ENCODE measurements at places on chromosomes 4 and X.
A peak's percentile ranks its signal among the peaks of the same experiment; 100 is the strongest.

DNA sequence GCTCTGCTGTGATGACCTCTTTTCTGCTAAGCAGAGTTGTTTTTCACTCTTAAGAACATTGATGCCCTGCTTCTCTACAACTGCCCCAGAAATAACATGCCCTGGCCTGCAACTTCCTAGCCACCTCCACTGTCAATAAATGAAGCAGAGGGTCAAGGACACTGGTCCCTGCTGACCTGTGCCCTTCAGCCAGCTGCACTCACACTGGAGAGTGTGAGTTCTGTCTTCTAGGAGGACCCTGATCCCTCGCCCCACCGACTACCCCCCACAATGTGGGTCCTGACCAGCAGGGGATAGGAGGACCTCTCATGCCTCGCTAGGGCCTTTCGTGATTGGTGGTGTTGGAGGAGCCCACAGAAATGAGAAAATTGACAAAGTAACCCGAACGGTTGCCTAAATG is 408.1 kb upstream of the GALNT7 start:
- DNase-seq, result no peak

DNA sequence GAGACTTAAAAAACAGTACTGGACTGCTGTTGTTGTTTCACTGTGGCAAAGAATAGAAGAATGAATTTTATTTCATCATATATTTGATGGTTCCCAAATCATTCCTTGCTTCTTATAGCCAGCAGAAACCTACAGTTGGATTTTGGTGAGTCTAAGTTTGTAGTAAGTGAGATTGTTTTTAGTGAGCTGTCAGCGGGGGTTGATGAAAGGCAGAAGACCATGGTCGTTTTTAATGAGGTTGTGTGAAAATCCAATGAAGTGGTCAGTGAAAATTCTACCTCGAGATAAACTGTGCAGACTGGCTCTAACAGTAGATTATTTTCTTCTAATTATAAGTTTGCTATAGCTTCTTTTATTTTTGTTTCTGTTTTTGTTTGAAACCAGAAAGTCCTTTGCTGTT is 36.2 kb downstream of the ANAPC4 start:
- DNase-seq, result no peak

DNA sequence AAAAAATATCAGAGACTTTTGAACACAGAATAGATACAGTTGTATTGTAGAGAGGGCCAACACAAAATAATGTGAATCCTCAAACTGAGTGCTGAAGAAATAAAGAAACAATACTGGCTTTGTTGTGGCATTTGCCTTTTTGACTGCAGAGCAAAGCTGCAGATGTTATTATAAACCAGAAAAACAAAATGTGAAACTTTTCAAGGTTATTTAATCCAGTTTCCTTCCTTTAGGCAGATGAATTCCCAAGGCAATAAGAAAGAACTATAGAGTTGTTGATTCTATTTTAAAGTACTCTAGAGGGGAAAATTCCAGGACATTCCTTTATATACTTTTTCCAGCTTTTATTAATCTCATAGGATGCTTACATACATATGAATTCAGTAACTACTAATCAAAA is 186.8 kb downstream of the NDST4 start:
- DNase-seq, result no peak

DNA sequence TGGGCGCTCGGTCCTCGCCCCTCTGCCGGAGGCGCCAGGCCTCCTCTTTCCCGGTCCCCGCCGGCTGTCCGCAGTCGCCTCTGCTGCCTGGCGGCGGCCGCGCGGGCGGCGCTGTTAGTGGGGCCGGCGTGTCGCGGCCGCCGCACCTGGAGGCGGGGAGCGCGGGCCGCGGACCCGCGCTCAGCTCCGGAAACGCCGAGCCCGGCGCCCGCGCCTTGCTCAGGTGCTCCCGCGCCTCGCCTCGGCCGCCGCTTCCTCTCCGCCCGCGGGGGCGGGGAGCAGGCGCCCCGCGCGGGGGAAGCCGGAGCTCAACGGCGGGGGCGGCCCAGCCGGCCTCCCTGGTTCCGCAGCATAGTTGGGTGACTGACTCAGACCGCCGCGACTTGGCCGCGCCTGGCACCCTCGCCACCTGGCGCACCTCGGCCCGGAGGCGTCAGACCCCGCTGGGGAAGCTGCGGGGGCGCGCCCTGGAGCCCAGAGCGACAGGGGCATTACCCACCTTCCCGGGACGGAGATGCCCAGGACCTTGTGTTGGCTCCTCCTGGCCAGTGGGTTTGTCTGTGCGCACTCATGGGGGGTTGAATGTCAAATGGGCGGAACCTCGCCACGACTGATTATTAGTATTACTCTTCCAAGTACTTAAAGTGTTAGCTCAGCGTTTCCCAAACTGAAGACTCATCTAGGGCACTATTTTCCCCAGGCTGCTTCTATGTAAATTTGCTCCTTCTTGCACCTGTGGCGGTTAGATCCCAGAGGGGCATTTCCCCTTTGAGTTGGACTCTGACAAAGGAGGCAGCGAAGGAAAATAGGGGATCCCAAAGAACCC is at the start of gene ARAP2:
Gene ARAP2 (minus strand): TSS at position 258 of the 826 bp plus-strand sequence. CDS start 15,028 bp downstream, outside the sequence.
- DNase-seq, result peak; percentile 65

- DNase-seq, result no peak
Observed at GRCh38 chr4:15444879-15445547, 17.2 kb downstream of the C1QTNF7 start.

- no peak for DNase-seq
Observed at GRCh38 chr4:108885211-108885610, 122.4 kb upstream of the ETNPPL start.

DNA sequence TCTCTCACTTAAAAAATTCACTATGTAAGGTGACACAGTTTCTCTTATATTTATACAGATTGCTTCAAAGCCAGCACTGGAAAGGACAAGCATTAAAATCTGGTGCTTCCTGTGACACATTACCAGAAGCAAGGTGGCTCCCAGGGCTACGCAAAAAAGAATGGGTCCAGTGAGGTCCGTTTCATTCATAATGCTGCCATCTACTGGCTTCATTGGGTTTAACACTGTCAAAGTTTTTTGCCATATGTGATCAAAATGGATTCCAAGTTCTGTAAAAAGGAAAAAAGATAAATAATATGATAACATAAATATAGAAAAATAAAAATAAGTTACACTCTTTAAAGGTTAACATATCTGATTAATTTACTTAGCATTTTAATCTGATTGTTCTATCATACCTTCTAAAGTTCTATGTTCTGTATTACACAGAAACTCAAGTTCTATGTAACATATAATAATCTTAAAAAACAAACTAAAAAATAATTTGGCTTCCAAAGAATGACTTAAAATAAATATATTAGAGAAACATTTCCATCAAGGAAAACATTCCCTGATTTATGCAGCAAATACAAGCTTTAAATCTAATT is 22.1 kb downstream of the YIPF7 start:
- DNase-seq, result no peak

- no peak for DNase-seq
Observed at GRCh38 chr4:35500812-35501211, 743.5 kb downstream of the ARAP2 start.

GRCh38 chrX:50093625-50094024 is 107.2 kb downstream of the AKAP4 start:
- DNase-seq, result no peak

GRCh38 chr4:17170131-17170530 is 271.7 kb upstream of the LDB2 start:
- no peak for DNase-seq

DNA sequence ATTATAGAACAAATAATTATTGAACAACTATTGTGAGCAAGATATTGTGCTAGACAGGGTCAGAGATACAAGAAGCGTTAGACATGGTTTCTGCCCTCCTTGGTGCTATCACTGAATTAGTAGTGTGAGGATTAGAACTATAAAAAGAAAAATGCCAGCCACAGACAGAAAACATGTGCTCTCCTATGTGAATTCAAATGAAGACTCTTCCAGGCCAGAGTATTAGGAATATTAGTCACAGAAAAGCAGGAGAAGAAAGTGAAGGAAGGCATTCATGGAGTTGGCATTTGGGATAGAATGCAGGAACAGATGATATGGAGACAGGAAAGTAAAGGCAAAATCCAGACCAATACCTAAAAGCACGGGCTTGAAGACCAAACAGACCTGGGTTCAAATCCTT is 179.6 kb upstream of the TENM3 start:
- no peak for DNase-seq

- DNase-seq, result no peak
Observed at GRCh38 chr4:85391589-85392410, 83.2 kb upstream of the ARHGAP24 start.

- no peak for DNase-seq
Observed at GRCh38 chr4:164614999-164615398, 138.9 kb upstream of the SMIM31 start.

DNA sequence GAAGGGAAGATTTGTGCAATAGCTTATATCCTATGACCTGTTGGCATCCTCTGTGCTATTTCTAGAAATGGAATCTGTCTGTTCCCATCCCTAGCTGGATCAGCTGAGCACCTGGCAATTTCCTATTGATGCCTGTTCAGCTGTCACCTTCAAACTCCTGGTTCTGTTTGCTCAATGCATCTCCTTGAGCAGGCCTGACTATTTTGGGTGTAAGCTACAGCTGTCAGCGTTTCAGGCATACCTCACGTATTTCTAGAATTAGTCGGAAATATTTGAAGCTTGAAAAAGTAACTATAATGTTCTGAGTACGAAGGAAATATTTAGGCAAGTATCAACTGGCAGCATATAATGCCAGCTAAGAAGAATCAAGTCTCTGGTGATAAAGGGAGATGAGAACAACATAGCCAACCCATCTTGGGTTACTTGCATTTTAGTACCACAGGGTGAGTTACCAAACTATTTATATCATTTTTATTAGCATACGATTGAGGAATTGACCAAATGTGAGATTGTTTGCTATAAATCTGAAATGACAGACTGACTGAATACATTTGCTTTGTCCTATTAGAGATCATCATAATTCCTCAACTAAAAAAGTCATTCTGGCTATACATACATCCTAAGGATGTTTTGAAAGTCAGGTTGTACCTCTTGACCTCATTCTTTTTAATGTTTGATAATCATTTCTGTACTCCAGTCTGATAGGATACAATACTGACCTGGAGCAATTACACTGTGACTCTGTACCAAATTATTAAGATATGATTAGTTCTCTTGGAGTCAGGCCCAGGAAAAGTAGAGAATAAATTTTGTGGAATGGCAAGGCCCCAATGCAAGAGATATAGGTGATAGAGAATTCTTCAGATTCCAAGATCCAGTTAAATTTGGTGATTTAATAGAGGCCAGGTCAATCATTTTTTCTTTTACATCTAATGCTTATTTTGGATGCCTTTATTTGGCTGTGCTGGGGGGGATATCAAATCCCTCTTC is 36.4 kb upstream of the PLAC1 start:
- no peak for DNase-seq

- DNase-seq, result no peak
Observed at GRCh38 chr4:77481856-77482255, 123.8 kb upstream of the CXCL13 start.

- DNase-seq, result no peak
Observed at GRCh38 chrX:119094819-119095218, 22.0 kb downstream of the CT47C1 start.

DNA sequence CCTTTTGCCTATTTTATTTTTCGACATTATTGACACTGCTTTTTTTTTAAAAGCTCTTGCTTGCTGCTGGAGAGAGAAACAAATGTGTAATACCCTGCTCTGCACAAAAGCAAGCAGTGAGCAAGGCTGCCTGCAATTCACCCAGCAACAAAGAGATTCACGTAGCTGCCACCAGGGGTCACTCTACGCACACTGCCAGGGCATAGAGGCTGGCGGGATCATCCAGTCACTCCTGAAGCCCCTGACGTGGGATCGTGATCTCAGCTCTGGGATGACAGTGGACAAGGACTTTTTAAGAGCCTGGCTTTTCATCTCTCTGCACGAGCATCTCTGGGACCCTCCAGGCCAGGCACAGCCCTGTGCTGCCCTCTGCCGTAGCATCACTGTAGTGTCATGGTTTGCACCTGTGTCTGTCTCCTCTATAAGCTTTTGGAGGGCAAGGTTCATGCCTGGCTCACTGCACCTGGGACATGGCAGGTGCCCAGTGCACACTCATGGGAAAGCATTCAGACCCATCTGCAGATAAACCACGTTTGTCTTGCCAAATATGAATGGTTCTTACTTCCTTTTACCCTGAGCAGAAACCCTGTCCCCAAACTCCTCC is 19.8 kb downstream of the C4orf50 start:
- DNase-seq, result no peak

GRCh38 chr4:38859501-38859900 is 2.9 kb upstream of the TLR6 start:
- DNase-seq, result no peak

GRCh38 chr4:164412246-164412645 is 341.7 kb upstream of the SMIM31 start:
- no peak for DNase-seq

- DNase-seq, result no peak
Observed at GRCh38 chrX:44570522-44570921, 27.9 kb upstream of the FUNDC1 start.

- DNase-seq, result no peak
Observed at GRCh38 chr4:90220459-90220858, 93.3 kb downstream of the CCSER1 start.

GRCh38 chr4:27490315-27490714 is 629.7 kb downstream of the STIM2 start:
- DNase-seq, result no peak

DNA sequence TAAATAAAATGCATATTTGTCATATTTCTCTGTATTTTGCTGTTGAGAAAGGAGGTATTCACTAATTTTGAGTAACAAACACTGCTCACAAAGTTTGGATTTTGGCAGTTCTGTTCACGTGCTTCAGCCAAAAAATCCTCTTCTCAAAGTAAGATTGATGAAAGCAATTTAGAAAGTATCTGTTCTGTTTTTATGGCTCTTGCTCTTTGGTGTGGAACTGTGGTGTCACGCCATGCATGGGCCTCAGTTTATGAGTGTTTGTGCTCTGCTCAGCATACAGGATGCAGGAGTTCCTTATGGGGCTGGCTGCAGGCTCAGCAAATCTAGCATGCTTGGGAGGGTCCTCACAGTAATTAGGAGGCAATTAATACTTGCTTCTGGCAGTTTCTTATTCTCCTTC is 3.3 kb downstream of the HTT start:
- DNase-seq, result no peak

GRCh38 chr4:53019485-53020382 is 157.6 kb downstream of the RASL11B start:
- no peak for DNase-seq

DNA sequence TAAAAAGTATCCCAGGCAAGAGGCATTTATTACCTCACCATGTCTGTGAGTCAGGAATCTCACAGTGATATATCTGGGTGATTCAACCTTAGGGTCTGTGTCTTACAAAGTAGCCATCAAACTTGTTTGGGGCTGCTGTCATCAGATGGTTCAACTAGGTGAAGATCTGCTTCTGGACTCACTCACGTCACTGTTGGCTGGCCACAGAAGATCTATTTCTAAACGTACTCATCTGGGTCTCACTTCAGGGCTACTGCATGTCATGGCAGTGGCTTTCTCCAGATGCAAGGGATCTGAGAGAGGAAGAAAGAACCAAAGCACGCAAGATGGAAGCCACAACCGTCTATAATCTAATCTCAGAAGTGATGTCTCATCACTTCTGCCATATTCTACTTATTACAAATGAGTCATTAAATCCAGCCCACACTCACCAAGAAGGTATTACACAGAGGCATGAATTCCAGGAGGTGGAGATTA is 267.8 kb upstream of the ANKRD50 start:
- DNase-seq, result no peak

DNA sequence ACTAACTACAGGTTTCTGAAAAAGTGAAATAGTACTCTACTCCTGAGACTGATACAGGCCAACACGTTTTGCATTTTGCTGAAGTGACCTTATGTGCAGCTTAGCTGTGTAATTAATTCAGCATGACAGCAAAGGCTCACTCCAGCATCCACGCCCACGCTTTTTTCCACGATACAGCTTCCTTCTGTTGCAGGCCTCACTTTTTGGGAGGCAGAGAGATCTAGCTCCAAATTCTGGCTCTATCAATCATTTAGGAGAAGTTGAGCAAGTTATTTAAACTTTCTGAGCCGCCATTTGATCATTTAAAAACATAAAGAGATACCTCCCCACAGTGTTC is 160.3 kb downstream of the AFAP1 start:
- no peak for DNase-seq
